Chondrocyte (in vitro differentiated cells): ENCODE measurements at places on chromosomes 11 and 22.

- no peak for DNase-seq
Observed at GRCh38 chr22:27258616-27259172, 542.9 kb downstream of the MN1 start.

GRCh38 chr11:42311514-42311913, 852.1 kb upstream of the LRRC4C start:
- DNase-seq: no peak

DNA sequence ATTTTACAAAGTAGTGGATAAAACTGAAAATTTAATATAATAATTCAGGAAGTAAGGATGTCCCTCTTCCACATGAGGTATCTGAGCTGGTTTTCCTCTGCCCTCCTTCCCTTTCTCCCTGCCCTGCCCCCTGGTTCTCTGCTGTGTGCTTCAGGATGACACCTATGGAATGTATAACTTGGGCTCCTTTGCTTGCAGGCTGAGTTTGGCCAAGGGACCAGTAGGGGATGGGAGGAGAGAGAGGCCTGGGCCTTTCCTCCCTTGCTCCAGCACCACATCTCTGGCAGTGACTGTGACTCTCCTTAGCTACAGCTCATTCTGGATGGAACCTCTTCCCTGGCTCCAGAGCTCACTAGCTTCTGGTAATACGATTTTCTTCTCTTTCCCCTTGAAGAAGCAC, 10.1 kb downstream of the IRAG1 start:
- DNase-seq: no peak

GRCh38 chr11:47915783-47916182, 64.6 kb upstream of the PTPRJ start:
- DNase-seq: no peak
